ENCODE measurements at places on chromosomes 5 and 9.

DNA sequence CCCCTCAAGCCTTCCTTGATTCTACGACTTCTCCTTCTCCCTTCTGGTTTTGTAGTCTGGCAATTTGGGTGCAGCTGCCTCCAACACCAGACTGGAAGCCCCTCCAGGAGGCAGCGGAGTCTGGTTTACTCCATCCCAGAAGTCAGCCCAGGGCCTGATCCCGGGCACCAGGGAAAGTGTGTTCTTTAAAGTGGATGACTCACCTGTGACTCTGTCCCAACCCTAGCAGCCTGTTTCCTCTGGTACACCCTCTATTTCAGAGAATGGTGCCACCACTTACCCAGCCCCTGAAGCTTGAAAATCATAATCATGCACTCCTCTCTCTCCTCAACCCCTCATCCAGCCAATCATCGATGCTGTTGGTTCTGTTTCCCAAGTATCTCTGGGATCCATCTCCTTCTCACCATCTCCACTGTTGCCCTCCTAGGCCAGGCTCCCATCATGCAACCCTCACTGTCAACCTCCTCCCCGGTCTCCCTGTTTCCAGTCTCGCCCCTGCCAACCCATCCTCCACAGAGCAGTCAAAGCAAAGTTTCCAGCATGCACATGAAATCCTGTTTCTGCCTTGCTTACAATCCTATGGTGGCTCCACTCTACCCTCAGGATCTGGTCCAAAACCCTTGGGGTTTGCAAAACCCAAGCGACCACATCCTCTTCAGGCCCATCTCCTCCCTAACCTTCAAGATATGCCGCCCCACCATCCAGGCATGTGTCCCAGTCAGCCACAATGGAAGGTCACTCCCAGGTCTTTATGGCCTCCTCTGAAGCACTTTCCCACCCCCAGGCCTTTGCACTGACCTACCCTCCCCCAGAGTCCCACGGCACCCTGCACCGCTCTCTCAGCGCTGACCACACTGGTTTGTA lies 10.5 kb downstream of the LHX6 start:
- DNase-seq = no peak

- DNase-seq = no peak
These were observed 75.8 kb downstream of the AK8 start for GRCh38 chr9:132802121-132802795.

DNA sequence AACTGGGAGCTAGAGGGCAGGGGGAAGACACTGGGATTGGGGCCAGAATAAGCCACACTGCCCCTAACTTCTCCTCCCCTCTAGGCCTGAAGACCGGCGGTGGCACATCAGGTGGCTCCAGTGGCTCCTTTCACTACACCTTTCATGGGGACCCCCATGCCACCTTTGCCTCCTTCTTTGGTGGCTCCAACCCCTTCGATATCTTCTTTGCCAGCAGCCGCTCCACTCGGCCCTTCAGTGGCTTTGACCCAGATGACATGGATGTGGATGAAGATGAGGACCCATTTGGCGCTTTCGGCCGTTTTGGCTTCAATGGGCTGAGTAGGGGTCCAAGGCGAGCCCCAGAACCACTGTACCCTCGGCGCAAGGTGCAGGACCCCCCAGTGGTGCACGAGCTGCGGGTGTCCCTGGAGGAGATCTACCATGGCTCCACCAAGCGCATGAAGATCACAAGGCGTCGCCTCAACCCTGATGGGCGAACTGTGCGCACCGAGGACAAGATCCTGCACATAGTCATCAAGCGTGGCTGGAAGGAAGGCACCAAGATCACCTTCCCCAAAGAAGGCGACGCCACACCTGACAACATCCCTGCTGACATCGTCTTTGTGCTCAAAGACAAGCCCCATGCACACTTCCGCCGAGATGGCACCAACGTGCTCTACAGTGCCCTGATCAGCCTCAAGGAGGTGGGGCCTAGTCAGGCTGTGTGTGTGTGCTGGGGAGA lies 6.8 kb downstream of the DNAJB5 start:
- DNase-seq = no peak

- DNase-seq = no peak
These were observed 60.9 kb upstream of the GNE start for GRCh38 chr9:36319183-36319582.

- DNase-seq = no peak
These were observed 528.1 kb upstream of the ST8SIA4 start for GRCh38 chr5:101431201-101431600.

- DNase-seq = no peak
These were observed 145.0 kb upstream of the SMC2 start for GRCh38 chr9:103949096-103949495.

GRCh38 chr5:151661968-151662732 lies 24.6 kb downstream of the SPARC start:
- no peak for DNase-seq

- no peak for DNase-seq
These were observed 250.1 kb downstream of the CEMIP2 start for GRCh38 chr9:71518045-71518827.

GRCh38 chr5:113294311-113295110 lies 140.3 kb downstream of the TSSK1B start:
- DNase-seq = peak; percentile 80

DNA sequence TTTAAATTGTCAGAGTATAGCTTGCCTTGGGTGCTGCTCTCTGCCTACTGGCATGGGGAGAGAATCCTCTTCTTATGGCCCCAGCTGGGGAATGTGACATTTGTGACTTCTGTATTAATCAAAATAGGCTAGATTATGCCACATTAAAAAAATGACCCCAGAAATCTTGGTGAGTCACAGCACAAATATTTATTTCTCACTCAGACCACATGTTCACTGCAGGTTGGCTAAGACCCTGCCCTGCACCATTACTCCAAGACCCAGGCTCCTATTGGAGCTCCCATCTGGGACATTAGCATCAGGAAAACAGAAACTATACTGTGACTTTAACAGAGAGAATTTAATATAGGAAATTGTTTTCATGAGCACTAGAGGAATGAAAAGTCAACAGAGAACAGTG lies 16.6 kb upstream of the WHRN start:
- no peak for DNase-seq

GRCh38 chr9:25742256-25742655 lies 64.0 kb upstream of the TUSC1 start:
- no peak for DNase-seq

DNA sequence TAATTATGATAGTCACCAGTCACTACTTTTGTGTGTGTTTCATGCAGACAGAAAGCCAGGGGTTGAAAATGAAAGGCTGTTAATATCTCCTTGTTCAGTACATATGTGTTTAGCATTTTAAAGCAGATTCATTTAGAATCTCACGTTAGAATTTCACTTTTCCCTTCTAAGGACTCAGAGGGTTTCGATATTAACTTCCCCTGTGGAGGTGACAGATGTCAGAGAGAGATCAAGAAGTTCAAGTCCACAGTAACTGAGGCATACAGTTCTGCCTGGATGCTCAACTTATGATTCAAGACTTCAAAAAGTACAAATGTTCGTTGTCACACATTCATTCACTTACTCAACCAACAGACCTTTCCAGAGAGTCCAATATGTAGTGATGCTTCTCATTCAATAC lies 251.1 kb downstream of the EBF1 start:
- DNase-seq = no peak

DNA sequence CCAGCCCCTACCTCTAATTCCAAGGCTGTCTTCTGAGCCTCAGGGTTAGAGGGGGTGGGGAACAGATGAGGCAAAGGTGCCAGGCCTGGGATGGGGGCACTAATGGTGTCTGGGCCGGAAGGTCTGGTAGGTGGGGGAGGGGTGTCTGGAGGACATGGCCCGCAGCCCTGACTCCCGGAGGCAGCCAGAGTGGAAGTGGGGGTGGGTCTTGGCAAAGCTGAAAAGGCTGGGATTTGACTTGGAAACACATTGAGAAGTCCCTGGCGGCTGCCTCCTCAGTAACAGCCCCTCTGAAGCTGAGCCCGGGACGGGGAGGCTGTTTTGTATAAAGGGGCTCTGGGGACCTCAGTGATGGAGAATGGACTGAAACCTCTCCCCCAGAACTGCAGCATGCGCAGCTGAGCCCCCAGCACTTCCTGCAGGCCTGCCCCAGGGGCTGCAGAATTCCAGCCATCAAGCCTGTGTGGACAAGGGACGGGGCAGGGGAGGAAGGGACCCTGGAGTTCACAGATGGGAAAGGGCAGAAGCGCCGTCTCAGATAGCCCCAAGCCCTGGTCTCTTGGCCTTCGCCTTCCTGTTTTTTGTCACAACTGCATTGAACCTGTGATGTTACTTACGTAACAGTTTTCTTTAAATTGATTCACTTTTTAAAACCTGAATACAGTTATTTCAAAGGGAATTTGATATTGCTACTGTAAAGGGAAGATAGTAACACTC lies 49.3 kb upstream of the SYNPO start:
- no peak for DNase-seq

- DNase-seq = no peak
These were observed 36.2 kb downstream of the SLC44A1 start for GRCh38 chr9:105280691-105281090.

- no peak for DNase-seq
These were observed 583.5 kb downstream of the ZNF608 start for GRCh38 chr5:124162767-124163532.

GRCh38 chr9:37678789-37679273 lies 28.1 kb downstream of the FRMPD1 start:
- DNase-seq = no peak

- DNase-seq = no peak
These were observed 29.1 kb upstream of the TOMM5 start for GRCh38 chr9:37621273-37622121.

GRCh38 chr9:133264235-133264764 lies 10.7 kb downstream of the ABO start:
- DNase-seq = no peak
